ENCODE measurements at places on chromosomes 2 and 18.

- no peaks in the 10 kb centered on the region for H3K27me3 ChIP-seq
- DNase-seq, result no peak
- no peaks in the 10 kb centered on the region for H3K4me1 ChIP-seq
- peaks cover 3% of the 10 kb centered on the region for H3K36me3 ChIP-seq
These were observed 121.6 kb downstream of the TXNL1 start for GRCh38 chr18:56516789-56517188.

- H3K4me1 ChIP-seq, result no peaks in the 10 kb centered on the region
- H3K27ac ChIP-seq, result no peak overlapping the region
- no peaks in the 10 kb centered on the region for H3K27me3 ChIP-seq
- no peak for DNase-seq
- no peak overlapping the region for H3K4me3 ChIP-seq
- no peaks in the 10 kb centered on the region for H3K36me3 ChIP-seq
These were observed 49.7 kb upstream of the RASGRP3 start for GRCh38 chr2:33426666-33427231.

DNA sequence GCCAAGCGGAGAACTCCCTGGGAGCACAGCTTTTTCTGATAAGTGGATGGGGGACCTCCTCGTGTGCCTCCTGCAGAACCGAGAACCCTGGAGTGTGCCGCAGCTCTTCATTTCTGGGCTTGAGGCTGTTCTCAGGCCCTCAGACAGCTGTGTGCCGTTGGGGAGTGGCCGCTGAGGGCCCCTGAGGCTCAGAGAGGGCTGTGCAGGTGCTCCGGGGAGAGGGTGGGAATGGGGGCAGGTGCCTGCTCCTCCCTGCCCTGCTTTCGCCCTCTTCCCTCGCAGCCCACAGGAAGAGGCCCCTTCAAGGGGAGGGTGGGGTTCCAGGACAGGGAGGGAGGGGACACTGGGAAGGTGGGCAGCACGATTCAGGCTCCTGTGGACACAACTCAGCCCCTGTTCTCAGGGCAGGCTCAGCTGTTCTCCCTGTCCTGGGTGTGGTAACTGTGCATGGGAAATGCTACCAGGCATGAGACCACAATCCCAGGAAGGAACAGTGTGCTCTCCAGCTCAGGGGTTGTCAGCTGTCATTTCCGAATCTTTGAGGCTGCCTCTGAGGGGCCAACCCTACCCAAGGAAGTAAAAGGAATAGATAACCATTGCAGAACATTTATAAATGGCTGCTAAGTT lies 11.3 kb downstream of the LCT start:
- no peak overlapping the region for H3K27ac ChIP-seq
- H3K27me3 ChIP-seq, result no peaks in the 10 kb centered on the region
- no peak for DNase-seq
- H3K4me1 ChIP-seq, result no peaks in the 10 kb centered on the region
- H3K36me3 ChIP-seq, result peaks cover 7% of the 10 kb centered on the region

DNA sequence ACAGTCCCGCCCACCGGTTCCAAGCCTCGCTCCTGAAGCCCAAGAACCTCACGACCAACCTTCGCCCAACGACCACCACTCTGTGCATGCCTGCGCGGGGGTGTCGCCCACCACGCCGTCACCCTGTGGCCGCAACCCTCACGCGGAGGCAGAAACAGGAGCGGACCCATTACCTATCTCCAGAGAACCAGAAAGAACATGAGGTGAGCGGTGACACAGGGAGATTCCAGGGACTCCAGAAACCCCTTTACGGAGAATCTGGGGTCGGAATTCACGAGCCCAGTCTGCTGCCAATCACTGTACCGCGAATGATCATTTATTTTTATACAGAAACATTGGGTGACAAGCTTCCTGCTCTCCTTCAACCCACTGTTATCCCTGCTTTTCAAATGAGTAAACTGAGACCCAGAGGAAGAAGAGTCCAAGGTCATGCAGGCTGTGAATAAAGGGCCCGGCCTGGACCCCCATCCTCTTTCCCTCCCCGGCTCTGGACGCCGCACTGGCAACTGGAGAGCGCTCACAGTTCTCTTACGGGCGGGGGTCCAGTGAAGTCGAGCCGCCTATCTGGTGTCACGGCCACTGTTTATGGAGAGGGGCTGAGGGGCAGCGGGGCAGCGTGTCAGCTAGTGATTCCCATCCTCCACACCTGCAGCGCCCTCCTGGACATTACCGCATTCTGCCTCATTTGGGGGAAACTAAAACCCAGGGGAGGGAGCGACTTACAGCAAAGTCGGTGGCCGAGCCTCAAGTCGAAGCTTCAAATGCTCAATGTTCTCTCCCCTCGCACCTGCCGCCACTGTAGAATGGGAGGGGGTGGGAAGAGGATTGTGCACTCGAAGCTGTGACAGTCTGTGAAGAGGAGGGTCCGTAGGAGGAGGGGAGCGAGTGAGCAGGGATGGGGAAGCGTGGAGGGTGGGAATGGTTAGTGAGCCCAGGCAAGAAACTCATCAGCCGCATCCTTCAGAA lies 723 bp upstream of the SLC30A3 start:
- H3K27me3 ChIP-seq, result peaks cover 31% of the 10 kb centered on the region
- H3K36me3 ChIP-seq, result peaks cover 3% of the 10 kb centered on the region
- peak overlapping the region; percentile 88 for H3K4me3 ChIP-seq
- DNase-seq, result no peak

GRCh38 chr2:239601880-239602279 lies 201.1 kb upstream of the HDAC4 start:
- no peak overlapping the region for H3K4me3 ChIP-seq
- no peaks in the 10 kb centered on the region for H3K27me3 ChIP-seq
- H3K27ac ChIP-seq, result no peak overlapping the region
- no peaks in the 10 kb centered on the region for H3K36me3 ChIP-seq
- H3K4me1 ChIP-seq, result peaks cover 9% of the 10 kb centered on the region

DNA sequence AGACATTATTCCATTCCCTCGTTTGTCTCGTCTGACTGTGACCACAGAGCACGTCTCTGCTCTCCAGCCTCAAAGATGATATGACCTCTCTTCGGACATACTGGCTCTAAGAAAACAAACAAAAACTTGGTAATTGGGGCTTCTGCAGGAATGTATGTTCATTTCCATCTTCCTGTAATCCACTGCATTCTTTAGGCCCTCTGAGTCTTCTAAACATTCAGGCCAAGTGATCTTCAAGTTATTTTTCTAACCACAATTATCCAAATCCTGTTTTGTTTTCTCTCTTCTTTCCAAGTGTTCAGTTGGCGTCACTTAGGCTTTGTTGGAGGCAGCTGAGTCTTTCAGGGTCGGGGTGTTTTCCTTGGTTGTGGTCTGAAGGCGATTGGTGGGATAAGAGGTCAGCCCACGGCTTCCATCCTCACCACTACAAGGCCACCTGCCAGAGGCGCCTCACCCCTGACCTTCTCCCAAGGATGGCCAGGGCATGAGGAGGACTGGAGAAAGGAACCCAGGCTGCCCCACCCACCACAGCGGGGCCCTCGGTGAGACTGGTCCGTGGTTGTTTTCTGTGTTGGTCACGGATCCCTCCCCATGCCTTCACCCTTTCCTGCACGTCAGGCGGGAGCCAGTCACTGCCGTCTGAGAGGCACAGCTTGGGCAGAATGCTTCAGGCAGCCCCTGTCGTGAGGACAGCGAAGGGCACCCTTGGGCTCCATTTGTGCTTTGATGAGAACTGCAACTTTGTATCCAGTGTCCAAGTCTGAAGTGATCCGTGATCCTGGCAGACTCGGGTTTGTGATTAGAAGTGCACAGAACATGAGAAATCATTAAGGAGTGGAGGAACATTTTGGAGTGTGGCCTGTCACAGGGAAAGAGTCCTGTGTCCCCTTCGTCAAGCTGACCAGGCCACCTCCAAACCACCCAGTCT lies 88.6 kb upstream of the FHL2 start:
- H3K27me3 ChIP-seq, result peaks cover 5% of the 10 kb centered on the region
- H3K4me1 ChIP-seq, result no peaks in the 10 kb centered on the region
- no peak overlapping the region for H3K4me3 ChIP-seq
- DNase-seq, result no peak

GRCh38 chr2:9552219-9553178 lies 3.1 kb downstream of the ADAM17 start:
- no peaks in the 10 kb centered on the region for H3K27me3 ChIP-seq
- H3K36me3 ChIP-seq, result peaks cover under 1% of the 10 kb centered on the region
- no peak for DNase-seq
- H3K4me1 ChIP-seq, result peaks cover 46% of the 10 kb centered on the region
- H3K27ac ChIP-seq, result no peak overlapping the region

DNA sequence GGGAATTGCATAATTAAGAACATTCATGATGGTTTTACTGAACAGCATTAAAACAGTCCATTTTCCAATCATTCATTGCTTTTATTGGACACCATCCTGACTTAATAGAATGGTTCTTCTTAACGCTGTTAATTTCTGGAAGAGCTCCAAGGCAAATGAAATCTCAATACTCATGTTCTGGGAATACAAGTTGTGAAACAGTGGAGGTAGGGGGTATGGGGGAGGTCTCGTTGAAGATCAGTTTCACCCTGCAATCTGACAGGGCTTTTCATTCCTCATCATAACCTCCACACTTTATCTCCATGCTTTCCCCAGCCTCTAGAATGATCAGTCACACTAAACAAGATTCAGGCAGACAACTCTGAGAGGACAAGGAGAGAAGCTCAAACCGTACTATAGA lies 113.6 kb downstream of the ETAA1 start:
- no peaks in the 10 kb centered on the region for H3K36me3 ChIP-seq
- H3K4me1 ChIP-seq, result no peaks in the 10 kb centered on the region
- no peak overlapping the region for H3K4me3 ChIP-seq
- H3K27ac ChIP-seq, result no peak overlapping the region
- H3K27me3 ChIP-seq, result peaks cover 2% of the 10 kb centered on the region
- no peak for DNase-seq

GRCh38 chr2:229810786-229811185 lies 96.4 kb upstream of the DNER start:
- no peak overlapping the region for H3K4me3 ChIP-seq
- H3K27me3 ChIP-seq, result no peaks in the 10 kb centered on the region
- H3K27ac ChIP-seq, result no peak overlapping the region

DNA sequence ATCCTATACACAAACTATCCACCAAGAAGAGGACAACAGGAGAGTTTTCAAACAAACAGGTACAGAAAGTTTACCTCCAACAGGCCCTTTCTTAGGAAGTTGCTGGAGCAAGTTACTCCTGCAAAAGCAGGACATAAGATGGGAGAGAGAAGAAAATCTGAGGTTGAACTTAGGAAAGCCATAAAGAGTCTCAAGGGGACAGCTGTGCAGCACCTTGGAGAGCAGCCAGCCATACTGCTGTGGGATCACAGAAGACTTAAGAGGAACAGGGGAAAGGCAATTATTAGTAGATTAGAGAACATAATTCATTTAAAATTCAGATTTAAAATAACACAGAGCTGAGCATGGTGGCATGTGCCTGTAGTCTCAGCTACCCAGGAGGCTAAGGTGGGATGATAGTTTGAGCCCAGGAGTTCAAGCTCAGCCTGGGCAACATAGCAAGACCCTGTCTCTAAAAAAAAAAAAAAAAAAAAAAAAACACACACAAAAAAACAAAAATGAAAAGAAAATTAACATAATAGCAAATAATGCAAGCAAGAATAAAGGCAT lies 148.1 kb upstream of the SIX3 start:
- peaks cover 89% of the 10 kb centered on the region for H3K27me3 ChIP-seq
- DNase-seq, result no peak
- H3K4me3 ChIP-seq, result no peak overlapping the region
- H3K36me3 ChIP-seq, result no peaks in the 10 kb centered on the region

DNA sequence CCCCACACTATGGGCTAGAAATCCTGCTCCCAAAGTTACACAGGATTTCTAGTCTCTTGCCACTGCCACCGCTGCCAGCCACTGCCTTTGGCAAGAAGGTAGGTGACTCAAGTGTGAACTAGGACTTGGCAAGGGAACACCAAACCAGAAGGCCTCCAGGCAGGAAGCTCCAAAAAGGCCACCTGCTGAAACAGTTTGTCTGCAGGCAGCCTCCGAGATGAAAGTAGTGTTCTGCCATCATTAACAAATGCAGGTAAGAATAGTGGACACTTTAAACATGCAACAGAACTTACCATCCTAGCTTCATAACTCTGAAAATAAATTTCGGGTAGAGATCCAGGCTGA lies 3.9 kb downstream of the ANKRD44 start:
- DNase-seq, result no peak
- peaks cover 30% of the 10 kb centered on the region for H3K27me3 ChIP-seq
- peak overlapping the region; percentile 66 for H3K4me3 ChIP-seq

DNA sequence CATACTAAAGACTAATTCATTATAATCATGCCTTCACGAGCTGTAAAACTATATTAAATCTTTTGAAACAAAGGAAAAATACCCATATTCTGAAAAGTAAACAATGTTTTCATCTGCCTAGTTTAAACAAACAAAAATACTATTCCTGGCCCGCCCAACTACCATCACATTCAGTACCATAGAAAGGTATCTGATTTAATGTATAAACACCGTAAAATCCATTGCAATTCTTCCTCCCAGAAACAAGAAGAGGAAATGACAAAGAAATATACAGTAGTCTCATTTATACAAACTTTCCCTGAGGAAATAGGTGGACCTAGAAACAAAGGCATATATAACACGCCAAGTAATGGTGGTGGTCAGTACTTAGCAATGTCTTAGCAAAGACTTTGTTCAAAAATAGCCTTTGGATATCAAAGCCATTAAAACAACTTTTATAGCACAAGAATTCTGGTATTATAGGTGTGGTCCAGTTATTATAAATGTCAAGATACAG lies 71.2 kb downstream of the COBLL1 start:
- H3K27me3 ChIP-seq, result no peaks in the 10 kb centered on the region
- H3K4me3 ChIP-seq, result no peak overlapping the region
- H3K27ac ChIP-seq, result no peak overlapping the region
- DNase-seq, result no peak

- H3K4me1 ChIP-seq, result peaks cover 20% of the 10 kb centered on the region
- no peak overlapping the region for H3K27ac ChIP-seq
- H3K36me3 ChIP-seq, result no peaks in the 10 kb centered on the region
- H3K4me3 ChIP-seq, result no peak overlapping the region
- H3K27me3 ChIP-seq, result no peaks in the 10 kb centered on the region
These were observed 70.0 kb upstream of the THUMPD2 start for GRCh38 chr2:39849064-39849463.

DNA sequence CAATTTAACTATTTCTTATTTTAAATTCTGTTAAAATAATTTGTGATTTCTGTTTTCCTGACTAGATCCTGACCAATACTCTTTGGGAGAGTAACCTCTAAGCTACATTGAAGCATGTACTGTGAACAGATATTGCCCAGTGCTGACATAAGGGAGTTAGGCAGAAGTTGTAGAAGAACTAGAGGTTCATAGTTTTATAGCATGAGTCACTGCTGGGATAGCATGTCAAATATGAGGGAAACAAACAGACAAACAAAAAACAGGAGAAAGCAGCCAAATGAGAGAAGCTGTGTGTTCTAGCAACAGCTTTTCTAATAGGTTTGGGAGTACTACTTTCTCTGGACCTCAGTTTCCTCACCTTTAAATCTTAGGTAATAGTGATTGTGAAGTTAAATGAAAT lies 72.4 kb downstream of the CERS6 start:
- H3K27ac ChIP-seq, result no peak overlapping the region
- peaks cover 2% of the 10 kb centered on the region for H3K36me3 ChIP-seq
- no peak for DNase-seq
- no peaks in the 10 kb centered on the region for H3K27me3 ChIP-seq
- H3K4me1 ChIP-seq, result peaks cover 25% of the 10 kb centered on the region

DNA sequence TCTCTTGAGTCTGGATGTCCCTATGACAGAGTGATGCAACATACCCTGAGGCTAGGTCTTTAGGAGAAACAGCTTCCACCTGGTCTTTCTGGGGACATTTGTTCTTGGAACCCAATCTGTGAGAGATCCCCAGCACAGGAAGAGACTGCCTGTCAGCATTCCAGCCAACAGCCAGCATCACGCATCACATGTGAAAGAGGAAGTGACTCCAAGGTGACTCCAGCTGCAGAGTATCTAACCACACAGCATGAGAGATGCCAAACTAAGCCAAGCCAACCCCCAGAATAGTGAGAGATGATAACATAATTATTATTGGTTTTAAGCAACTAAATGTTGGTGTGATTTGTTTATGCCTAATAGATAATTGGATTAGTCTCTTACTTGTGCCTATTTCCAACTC lies 35.7 kb downstream of the C18orf63 start:
- no peak for DNase-seq
- H3K4me3 ChIP-seq, result no peak overlapping the region
- H3K36me3 ChIP-seq, result no peaks in the 10 kb centered on the region
